Cardiac fibroblast (primary cell): ENCODE measurements at places on chromosomes 1 and 21.
A peak's percentile ranks its signal among the peaks of the same experiment; 100 is the strongest.

DNA sequence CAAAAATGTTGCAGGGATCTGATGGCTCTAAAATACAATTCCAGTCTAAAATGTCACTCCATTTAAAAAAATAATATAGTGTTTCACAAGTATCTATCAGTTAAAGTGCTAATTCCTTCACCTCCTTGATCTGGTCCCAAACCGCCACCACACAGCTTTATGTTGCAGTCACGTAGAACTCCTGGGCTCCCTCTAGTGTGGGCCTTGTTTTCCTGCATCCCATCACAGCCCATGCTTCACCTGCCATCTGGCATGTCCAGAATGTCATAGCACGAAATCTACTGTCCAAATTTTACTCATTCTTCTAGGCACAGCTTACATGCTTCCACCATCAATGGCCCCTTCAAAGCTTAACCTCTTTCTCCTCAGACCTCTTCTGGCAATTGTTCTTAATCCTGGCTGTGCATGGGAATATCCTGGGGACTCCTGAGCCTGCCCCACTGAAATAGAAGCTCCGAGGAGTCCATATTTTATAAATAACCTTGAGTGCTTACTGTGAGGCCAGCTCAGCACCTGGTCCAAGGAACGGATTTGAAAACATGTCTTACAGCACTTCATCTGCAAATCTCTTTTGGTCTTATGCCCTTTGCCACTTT is 15.5 kb downstream of the FYB2 start:
- DNase-seq = peak; percentile 45

- peak; percentile 38 for DNase-seq
Observed at GRCh38 chr1:110123224-110123623, 11.0 kb downstream of the UBL4B start.

GRCh38 chr1:160251011-160251410 is 11.3 kb downstream of the DCAF8 start:
- DNase-seq = no peak

DNA sequence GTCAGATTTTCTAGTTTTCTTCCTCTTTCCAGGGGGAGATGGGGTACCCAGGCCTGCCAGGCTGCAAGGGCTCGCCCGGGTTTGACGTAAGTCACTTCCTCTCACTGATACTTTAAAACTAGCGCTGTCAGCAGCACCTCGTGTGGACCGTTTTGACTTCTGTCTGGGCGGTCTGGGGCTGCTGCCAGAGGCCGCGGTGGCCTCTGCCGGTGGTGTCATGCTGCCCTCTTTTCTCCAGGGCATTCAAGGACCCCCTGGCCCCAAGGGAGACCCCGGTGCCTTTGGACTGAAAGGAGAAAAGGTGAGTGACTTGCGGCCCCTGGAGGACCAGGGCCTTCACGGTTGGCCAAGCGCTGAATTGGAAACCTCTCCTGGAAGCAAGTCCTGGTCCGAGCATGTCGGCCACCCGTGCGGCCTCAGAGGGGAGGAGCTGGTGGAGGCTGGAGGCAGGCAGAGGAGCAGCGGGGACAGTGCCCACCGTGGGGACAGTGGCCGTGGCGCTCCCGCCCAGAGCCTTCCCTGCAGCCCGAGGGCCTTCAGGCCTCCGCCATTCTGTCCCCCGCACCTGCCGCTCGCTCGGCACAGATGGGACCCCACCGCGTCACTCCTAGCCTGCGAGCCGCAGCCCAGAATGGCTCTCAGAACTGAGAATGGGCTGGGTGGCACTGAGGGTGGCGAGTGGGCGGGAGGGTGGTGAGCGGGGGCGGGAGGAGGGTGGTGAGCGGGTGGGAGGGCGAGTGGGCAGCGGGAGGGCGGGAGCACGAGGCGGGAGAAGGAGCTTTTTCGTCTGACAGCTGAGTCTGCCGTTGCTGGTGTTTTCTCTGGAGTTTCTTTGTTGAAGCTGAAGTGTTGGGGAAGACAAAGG is 9.4 kb downstream of the COL6A1 start:
- DNase-seq = no peak

GRCh38 chr1:244272471-244273261 is 179.0 kb downstream of the ADSS2 start:
- peak; percentile 95 for DNase-seq

- DNase-seq = no peak
Observed at GRCh38 chr1:106536741-106537140, 519.7 kb upstream of the PRMT6 start.

GRCh38 chr1:86419277-86419903 is 4.6 kb upstream of the CLCA2 start:
- peak; percentile 70 for DNase-seq

- DNase-seq = no peak
Observed at GRCh38 chr21:19048098-19048672, 644.6 kb upstream of the TMPRSS15 start.

- peak; percentile 86 for DNase-seq
Observed at GRCh38 chr1:110056776-110057175, 13.7 kb downstream of the ALX3 start.

DNA sequence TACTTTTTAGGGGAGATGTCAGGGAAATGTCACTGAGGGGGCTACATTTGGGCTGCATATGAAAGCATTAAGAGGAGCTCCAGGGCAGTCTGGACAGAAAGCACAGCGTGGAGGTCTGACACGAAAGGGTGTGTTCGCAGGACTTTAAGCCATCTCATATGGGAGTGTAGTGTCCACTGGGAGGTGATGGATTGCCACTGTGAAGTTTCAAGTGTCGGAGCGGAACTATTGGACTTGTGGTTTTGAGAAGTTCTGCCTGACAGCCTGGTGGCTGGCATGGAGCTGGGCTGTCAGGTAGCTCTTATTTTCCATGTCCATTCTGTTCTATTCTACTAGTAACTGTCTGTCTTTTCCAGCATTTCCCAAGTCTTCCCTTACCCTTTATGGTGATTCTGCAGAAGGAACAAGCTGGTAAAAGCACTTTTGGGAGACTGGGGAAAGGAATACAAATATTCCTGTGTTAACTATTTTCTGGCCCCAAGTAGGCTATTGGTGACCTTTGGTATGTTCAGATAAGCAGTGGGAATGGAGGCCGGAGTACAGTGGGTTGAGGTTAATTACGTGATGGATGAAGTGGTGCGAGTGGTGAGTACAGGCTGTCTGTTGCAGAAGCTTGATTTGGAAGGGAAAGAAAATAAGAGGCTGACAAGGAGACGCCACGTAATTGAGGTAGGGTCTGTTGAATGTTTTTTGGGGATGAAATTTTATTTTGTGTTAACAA is 19.3 kb downstream of the B3GALT5 start:
- DNase-seq = no peak

GRCh38 chr1:239511875-239512274 is 125.5 kb downstream of the CHRM3 start:
- no peak for DNase-seq

GRCh38 chr1:155513300-155513916 is 49.2 kb downstream of the ASH1L start:
- DNase-seq = no peak

DNA sequence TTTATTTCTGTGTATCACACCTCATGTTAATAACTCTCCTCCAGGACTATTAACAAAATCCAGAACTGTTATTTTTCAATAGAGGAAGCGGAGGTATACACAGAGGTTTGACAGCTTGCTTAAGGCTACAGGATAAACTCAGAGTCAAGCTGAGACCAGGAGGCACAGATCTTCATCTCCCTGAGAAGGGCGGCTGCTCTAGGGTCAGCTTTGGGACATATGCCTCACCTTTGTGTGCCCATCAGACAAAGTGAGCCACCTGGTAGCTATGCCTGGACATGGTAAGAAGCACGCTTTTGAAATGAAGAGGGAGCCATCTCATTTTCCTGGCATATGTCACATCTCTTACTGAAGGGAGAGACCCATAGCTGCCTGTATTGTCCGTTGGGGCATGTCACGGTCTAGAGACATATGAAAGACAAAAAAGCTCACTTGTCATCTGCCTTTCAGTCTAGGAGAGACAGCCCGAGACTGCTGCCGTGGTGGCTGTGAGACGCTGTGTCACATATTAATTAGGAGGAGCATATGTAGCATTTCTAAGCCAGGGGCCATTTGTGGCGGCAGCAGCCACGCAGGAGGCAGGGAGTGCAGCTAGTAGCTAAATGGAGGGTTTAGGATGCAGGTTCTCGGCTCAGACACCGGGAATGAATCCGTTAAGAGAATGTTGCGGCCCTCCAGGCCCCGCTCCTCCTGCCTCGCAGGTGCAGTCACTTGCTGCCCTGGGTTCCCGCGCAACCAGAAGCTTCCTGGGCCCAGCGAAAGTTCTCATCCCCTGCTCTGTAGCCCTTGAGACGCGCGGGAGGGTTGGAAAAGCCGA is 161.3 kb upstream of the C1orf21 start:
- DNase-seq = no peak

- no peak for DNase-seq
Observed at GRCh38 chr1:61869691-61870109, 127.4 kb downstream of the PATJ start.

- no peak for DNase-seq
Observed at GRCh38 chr1:115643225-115643624, 1.5 kb downstream of the VANGL1 start.

- no peak for DNase-seq
Observed at GRCh38 chr1:243770860-243771259, 79.2 kb downstream of the AKT3 start.

DNA sequence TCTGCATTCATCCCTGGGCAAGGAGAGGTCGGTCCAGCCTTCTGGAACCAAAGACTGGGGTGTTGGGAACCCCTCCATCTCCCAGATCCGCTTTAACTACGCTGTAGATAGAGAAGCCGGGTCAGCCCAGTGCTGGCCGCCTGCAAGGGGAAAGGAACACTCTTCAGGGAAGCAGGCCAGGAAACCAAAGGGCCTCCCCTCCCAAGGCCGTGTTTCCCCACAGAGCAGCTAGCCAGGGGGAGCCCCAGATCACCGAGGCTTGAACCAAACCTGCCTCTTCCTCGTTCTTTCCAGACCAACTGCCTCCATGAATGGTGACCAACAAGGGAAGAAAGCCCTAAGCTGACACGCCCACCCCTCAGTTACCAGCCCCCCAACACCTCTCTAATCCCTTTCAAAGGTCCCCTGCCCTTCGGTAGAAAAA is 1.2 kb upstream of the CHD5 start:
- no peak for DNase-seq

DNA sequence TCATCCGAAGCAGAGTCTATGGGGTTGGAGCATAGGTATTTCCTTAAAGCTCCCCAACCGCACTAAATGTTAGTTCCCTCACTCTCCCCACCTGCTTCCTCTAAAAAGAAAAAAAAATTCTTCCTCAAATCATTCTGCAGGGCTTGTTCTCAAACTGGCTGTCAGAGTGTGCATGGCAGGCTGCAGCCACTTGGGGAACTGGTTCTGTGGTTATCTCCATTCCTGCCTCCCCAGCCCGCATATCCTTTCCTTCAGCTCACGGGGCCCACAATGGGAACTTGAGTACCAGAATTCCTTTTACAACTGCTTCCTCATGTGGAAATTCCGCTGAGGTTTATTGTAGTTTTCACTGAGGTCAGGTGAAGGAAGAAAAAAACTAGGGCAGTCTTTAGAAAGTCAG is 159.2 kb downstream of the PIGK start:
- no peak for DNase-seq

- no peak for DNase-seq
Observed at GRCh38 chr1:92259350-92259749, 39.4 kb downstream of the GLMN start.

- DNase-seq = no peak
Observed at GRCh38 chr1:216193839-216194443, 229.3 kb downstream of the USH2A start.

GRCh38 chr1:224245188-224245587 is 62.1 kb downstream of the DEGS1 start:
- DNase-seq = peak; percentile 30

- DNase-seq = peak; percentile 91
Observed at GRCh38 chr1:51192213-51192843, 43.7 kb upstream of the RNF11 start.

DNA sequence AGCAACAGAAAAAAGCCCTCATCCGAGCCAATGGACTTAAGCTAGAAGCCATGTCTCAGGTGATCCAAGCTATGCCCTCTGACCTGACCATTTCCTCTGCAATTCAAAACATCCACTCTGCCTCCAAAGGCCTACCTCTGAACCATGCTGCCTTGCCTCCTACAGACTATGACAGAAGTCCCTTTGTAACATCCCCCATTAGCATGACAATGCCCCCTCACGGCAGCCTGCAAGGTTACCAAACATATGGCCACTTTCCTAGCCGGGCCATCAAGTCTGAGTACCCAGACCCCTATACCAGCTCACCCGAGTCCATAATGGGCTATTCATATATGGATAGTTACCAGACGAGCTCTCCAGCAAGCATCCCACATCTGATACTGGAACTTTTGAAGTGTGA is 20.7 kb downstream of the NR5A2 start:
- no peak for DNase-seq

GRCh38 chr1:214164173-214164572 is 116.8 kb upstream of the SMYD2 start:
- no peak for DNase-seq

- DNase-seq = no peak
Observed at GRCh38 chr21:25254491-25255174, 352.6 kb downstream of the MRPL39 start.

- peak; percentile 98 for DNase-seq
Observed at GRCh38 chr1:15680561-15681348, 3.4 kb upstream of the PLEKHM2 start.
